ENCODE measurements at places on chromosomes 6 and 20.

DNA sequence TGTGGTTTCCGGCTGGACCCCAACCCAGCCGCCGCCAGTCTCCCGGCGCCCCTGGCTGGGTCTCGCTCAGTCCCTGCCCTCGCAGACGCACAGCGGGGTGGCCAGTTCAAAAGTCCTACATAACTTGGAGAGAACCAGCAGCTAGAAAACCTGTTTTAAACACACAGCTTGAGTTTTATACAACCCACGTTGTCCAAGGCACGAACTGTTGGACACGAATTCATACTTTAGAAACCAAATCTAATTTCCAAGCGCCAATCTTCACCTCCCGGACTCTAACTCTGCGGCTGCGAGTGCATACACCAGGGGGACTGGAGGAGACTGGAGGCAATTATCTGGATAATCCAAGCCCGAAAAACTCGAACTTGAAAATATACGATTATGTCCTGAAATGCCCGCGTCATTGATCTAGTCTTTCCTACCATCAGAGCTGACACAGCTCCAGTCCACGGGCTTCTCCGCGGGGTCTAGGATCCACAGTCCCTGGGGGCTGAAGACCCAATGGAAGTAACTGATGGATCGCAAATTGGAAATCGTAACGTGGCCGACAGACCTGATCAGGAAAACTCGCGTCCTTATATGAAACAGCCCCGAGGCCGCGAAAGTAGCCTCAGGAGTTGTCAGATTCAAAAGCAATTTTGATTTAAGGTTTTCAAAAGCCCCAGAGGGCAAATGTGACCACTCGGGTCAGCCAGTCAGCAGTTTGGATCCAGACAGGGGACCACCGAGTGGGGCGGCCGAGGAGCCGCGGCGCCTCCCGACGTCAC lies 843 bp upstream of the HEY2 start:
- DNase-seq = no peak

DNA sequence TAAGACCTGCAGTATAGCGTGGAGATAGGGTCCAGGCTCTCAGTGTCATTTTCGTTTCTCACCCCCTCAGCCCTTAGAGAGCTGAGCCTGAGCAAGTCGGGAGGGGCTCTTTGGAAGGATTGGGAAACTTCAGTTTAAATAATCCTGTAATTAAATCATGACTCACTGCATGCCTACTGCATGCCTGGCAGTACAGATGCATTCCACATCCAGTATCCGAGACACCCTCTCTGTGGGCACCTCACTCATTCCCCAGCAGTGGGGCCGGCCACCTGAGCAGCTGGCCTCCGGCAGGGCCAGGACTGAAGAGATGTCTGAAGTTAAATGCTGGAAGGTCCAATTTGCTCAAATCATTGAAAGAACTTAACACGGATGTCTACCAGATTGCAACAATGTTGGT lies 316.6 kb downstream of the THBS2 start:
- DNase-seq = no peak

DNA sequence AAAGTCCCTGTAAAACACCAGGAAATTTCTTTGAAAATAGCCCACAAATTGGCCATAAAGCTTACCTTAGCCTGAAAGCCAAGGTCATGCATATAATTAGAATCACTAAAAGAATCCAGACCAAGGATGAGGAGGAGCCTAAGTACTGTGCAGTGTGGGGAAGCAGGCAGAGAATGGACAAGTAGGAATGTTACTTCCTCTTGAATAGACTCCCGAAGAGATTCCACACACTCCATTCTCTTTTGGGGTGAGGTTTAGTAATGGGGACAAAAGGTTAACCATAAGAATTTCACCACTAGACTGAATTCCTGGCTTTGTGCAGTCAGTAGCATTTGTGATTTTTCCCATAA lies 27.5 kb upstream of the MARCKS start:
- DNase-seq = no peak

DNA sequence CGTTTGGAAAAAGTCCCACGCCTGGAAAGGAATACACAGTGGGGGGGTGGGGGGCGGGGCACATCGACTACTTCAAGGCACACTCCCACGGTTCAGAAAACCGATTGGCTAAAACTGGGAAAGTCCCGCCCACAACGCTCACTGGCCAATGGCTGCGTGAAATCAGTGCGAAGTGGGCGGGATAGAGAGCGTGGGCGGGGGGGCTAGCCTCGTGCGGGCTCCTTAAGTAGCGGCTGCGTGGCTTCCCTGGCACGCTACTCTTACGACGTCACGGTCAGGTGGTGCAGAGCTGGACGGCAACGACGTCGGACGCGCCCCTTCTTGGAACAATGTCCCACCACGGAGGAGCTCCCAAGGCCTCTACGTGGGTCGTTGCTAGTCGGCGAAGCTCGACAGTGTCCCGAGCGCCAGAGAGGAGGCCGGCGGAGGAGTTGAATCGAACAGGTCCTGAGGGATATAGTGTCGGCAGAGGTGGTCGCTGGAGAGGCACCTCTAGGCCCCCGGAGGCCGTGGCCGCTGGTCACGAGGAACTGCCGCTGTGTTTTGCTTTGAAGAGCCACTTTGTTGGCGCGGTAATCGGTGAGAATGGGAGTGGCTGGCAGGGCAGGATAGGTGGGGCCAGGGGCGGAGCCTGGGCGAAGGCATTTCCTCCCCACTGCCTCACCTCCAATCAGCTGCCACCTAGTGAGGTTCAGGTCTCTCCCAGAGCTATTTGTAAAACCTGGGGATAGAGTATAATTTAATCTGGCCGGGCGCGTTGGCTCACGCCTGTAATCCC lies at the start of gene DDX43:
TSS of gene DDX43 (plus strand) at position 252 of the 778 bp plus-strand sequence. CDS start at position 330, 78 bp downstream.
- DNase-seq = no peak

- no peak for DNase-seq
Measured at GRCh38 chr20:49140834-49141233, 47.3 kb downstream of the STAU1 start.

- DNase-seq = no peak
Measured at GRCh38 chr20:32132911-32133549, 23.5 kb downstream of the TM9SF4 start.

DNA sequence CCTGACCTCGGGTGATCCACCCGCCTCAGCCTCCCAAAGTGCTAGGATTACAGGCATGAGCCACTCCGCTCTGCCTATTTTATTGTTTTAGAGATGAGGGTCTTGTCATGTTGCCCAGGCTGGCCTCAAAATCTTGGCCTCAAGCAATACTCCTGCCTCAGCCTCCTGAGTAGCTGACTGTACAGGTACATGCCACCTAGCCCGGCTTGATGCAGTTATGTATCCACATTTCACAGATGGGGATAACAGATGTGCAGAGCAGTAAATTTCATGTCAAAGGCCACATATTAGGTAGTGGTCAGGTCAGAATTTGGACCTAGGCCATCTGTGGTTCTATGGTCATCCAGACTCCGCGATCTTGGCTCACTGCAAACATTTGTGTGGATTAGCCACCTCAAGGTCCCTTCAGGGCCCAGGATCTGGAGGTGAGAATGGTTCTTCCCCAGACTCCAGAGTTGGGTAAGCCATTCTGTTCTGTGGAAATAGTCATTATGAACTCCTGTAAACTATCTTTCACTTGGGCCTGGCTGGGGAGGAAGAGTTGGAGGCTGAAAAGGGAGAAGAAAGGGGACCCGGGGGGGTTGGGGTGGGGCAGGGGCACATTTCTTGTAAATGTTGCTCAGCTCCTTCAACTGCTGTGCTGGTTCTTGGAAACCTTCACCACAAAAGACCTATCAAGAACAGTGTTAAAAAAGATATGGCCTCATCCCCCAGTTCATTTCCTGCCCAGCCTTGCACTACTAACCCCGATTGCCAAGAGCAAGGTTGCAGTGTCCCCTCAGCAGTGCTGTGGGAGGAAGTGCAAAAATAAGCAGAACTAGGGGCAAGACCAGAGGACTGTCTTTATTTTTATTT lies 13.0 kb downstream of the PIM1 start:
- no peak for DNase-seq

Data from A549 (cell line).